ENCODE measurements at places on chromosomes 1 and 21. TPM values are rescaled to one million over a fixed set of nuclear protein-coding genes. Genes with fewer than 3 reads are reported as not detected.

Gene TEDDM1
- not detected for total RNA-seq

Gene VANGL1
- 22.7 TPM for total RNA-seq

Gene OLFML3
- total RNA-seq, result 5.2 TPM

Gene CFHR3
- total RNA-seq, result 0.30 TPM

Gene CAMK2N1
- 33.9 TPM for total RNA-seq

Gene SH3D21
- 1.7 TPM for total RNA-seq

Gene FCRL1
- total RNA-seq, result not detected

Gene FCRL6
- total RNA-seq, result not detected

Gene YTHDF2
- total RNA-seq, result 54.4 TPM

Gene ACTL8
- total RNA-seq, result 1.9 TPM

Gene KPRP
- total RNA-seq, result not detected

All from A549 treated with DMSO at 1 μM for 4 hours (cell line).